ENCODE measurements at places on chromosomes 2 and 18.

DNA sequence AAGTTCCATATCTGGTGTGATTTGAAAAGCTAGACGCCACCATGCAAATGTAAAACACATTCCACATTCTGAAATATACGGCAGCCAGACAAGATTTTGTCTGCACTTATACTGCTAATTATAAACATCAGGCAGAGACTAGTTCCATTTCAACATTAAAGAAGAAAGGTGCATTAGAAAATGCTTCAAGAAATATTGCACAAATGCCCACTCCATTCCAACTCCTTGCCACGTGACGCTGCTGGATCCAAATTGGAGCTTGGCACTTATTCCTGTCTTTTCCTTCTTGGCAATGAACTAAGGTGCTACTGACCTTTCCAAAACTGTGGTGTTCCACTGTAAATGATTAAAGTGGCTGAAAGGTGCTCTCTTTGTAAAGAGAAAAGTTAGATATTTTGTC, 6.3 kb downstream of the COL6A3 start:
- no peak for DNase-seq

DNA sequence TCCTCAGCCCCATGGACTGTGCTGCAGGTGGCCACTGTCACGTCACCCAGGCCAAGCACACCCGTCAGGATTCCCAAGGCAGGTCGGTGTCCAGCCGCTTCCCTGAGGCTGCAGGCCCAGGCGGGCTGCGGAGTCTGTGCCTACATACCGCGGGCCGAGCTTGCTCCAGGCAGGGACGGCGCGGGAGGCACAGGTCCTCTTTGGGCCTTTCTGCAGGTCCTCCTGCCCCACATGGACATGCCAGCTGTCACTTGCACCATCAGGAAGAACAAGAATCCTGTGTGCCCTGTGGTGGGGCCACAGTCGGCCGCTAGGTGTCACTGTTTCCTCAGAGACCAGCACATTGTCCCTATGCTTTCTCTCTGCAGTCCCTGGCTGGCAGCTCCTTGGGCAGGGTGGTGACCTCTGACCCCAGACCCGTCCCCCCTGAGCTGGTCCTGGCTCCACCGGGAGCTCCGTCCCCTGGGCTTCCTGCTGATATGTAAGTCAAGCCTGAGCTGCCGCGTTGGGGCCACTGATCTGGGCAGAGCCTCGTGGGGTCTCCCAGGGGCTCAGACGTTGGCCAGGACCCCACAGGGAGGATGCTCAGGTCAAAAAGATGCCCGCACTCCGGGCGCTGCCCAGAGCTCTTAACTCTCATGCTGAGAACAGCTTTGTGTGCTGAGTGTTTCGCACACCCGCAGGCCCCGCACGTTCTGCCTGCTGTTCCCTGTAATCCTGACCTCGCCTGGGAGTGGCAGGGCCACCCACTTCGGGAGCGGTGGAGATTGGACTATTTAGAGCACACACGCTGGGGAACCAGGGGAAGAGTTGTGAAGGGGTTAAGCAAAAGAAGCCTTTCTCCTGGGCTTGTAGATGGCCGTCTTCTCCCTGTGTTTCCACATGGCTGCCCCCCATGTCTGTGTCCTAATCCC, 17.3 kb upstream of the AGXT start:
- DNase-seq: peak; percentile 63

- DNase-seq: no peak
Observed at GRCh38 chr18:10928772-10929373, 220.5 kb downstream of the PIEZO2 start.

- DNase-seq: no peak
Observed at GRCh38 chr18:68822926-68823325, 25.0 kb downstream of the CCDC102B start.

- no peak for DNase-seq
Observed at GRCh38 chr2:68385220-68385906, 20.3 kb downstream of the PLEK start.

DNA sequence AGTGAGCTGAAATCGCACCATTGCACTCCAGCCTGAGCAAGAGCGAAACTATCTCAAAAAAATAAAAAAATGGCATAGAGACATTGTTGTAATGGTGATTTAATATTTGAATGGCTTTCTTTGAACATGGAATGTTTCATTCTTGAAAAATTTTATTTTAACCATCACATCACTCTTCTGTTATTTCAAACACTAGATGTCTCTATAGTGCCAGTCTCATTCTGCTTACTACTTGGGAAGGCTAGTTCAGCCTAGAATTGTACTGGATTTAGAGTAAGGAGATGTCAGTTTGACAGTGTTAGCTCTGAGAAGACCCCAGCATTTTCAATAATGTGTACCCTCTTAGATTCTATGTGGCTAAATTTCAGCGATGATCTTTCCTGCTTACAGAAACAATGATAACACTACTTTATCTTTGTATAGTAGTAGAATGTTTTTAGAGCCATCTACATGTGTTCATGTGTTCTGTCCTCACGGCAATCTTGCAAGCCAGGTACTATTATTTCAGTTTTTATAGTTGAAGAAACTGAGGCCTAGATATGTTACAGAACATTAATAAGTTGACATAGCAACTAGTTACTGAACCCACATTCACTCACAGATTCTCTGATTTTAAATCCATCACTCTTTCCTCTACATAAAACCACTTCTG, 142.9 kb upstream of the ZSWIM2 start:
- DNase-seq: no peak

DNA sequence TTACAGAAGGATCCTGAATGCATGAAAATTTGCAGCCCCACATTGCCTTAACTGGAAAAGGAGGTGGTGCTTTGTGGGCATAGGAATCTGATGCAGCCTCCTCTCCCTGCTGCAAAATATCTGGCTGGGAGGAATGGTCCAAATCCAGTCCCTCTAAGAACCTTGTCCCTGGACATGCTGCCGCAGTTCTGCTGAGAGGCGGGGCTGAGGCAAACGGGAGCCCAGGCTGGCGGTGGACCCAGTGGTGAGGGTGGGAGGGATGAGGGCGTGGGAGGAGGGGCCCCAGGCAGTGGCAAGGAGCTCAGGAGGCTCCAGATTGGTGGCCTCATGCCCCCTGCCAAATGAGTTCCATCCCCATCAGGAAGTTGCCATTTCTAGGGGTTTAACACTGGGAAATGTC, 36.2 kb downstream of the ZAP70 start:
- DNase-seq: no peak

- DNase-seq: no peak
Observed at GRCh38 chr18:48662011-48662661, 123.3 kb downstream of the CTIF start.

DNA sequence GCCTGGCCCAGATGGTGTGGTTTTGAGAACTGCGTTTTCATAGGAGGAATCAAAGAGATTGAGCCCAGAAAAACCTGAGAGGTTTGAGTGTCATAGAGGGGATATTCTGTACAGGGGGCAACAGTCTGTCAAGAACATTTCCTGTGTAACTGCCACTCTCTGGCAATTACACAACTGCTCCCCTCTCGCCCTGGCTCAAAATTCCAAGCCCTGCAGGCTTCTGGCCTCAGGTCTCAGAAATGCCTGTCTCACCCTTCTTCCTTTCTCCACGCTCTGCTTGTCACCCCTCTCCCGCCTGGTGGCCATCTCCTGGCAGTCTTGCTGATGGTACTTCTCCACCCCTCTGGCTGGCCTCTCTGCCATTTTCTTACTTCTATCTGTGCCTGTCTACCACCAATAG, 4.0 kb downstream of the VAMP5 start:
- DNase-seq: no peak

GRCh38 chr2:107374249-107374648, 452.4 kb upstream of the RGPD4 start:
- no peak for DNase-seq

GRCh38 chr18:11821643-11822237, 29.5 kb upstream of the CHMP1B start:
- no peak for DNase-seq

DNA sequence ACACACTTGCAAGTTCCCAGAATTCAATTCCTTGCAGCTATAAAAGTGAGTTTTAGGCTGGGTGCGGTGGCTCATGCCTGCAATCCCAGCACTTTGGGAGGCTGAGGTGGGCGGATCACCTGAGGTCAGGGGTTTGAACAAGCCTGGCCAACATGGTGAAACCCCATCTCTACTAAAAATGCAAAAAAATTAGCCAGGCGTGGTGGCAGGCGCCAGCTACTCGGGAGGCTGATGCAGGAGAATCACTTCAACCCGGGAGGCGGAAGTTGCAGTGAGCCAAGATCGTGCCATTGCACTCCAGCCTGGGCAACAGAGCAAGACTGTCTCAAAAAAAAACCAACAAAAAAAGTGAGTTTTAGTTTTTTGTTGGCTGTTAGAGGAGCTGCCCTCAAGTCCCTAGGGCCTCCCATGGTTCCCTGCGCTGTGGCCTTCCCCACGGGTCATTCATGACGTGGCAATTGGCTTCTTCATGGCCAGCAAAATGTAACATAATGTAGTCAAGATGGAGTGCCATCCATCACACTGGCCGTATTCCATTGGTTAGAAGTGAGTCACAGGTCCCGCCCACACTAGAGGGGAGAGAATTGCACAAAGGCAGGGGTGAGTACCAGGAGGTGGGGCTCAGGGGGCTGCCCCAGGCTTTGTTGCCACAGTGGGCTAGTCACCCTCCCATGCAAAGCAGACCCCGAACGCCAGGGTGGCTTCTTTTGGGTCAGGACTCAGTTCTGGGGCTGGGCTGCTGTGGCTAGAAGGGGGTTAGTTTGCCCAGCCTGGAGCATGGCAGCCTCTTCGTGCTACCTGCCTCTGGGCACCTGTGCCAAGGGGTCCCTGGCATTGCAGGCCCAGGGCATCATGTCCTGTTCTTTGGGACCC, 37.7 kb upstream of the INHBB start:
- DNase-seq: no peak

Measured in activated CD4-positive, CD25-positive, alpha-beta regulatory T cell treated with anti-CD3 and anti-CD28 coated beads, Interleukin-2, amount 50 U/mL, for 16 hours (primary cell).